ENCODE measurements at places on chromosomes 4 and X. TPM values are rescaled to one million over a fixed set of nuclear protein-coding genes. Genes with fewer than 3 reads are reported as not detected.

RADX gene
- 2.7 TPM for polyA plus RNA-seq

NLGN3 gene
- 0.14 TPM for polyA plus RNA-seq

VCX3A gene
- polyA plus RNA-seq = not detected

TMEM271 gene
- not detected for polyA plus RNA-seq

MAGEE2 gene
- polyA plus RNA-seq = not detected

BEX1 gene
- polyA plus RNA-seq = 1.00 TPM

DNA sequence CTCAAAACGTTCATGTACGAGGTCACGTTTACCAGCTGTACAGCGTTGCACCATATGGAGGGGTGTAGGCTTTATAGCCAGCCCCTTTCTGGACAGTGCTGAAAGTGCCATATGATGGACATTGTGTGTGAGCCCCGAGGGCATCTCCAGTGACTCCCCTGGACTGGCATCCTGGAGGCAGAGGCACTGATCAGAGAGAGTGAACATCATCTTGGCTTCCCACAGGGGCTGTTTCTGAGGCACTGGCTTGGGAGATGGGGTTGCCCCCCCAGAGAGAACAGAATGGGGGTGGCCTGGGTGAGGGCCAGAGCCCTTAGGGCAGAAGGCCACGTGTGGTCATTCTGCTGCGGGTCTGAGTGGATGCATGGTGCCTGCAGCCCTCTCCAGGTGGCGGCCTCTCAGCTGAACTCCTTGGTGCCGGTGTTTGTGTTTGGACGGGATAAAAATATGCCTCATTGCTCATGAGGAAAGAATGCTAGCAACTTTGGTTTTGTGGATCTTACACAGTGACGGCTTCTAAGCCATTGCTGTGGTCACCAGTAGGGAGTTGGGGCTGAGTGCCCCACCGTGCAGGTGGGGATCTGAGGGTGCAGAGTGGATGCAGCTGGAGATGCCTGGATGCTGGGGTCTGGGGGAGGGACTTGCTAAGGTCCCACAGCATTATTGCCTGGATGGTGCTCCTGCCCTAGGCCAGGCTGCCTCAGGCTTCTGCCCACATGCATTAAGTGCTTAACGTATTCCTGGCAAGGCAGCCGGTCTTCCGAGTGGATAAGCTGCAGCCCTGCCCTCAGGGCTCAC lies 3.4 kb downstream of the WFS1 start:
- peaks cover 17% of the 10 kb centered on the region for H3K4me1 ChIP-seq
- no peaks in the 10 kb centered on the region for H3K36me3 ChIP-seq
- H3K27ac ChIP-seq = no peak overlapping the region

- H3K27ac ChIP-seq = no peak overlapping the region
- no peak for DNase-seq
- H3K27me3 ChIP-seq = no peaks in the 10 kb centered on the region
- H3K4me1 ChIP-seq = no peaks in the 10 kb centered on the region
Observed at GRCh38 chr4:172660251-172660650, 508.4 kb upstream of the GALNT7 start.

DNA sequence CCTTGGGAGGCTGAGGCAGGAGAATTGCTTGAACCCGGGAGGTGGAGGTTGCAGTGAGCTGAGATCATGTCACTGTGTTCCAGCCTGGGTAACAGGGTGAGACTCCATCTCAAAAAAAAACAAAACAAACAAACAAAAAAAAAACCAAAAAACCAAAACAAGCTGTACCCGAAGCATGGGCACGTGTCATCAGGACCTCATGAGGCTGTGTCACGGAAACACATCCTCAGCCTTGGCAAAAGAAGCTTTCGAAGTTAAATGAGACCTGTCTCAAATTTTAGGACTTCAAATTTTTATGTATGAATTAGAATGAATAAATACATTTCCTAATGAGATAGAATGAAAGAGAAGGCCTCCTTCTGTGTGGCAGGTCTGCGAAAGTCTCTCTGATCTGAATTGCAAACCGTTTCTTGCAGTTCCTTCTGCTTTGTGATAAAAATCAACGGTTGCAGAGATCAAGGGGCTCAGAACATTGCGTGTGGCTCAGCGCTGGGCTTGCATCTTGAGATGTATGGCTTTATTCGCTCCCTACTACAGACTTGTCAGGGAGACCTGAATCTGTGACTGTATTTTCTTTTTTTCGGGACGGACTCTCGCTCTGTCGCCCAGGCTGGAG lies 19.5 kb upstream of the CRLF2 start:
- H3K27ac ChIP-seq = no peak overlapping the region
- no peak for DNase-seq
- no peaks in the 10 kb centered on the region for H3K27me3 ChIP-seq
- no peaks in the 10 kb centered on the region for H3K4me1 ChIP-seq
- no peaks in the 10 kb centered on the region for H3K36me3 ChIP-seq
- no peak overlapping the region for H3K4me3 ChIP-seq

GRCh38 chr4:175092114-175092513 lies 174.0 kb downstream of the ADAM29 start:
- H3K4me1 ChIP-seq = no peaks in the 10 kb centered on the region
- H3K4me3 ChIP-seq = no peak overlapping the region
- no peak overlapping the region for H3K27ac ChIP-seq
- H3K36me3 ChIP-seq = no peaks in the 10 kb centered on the region

DNA sequence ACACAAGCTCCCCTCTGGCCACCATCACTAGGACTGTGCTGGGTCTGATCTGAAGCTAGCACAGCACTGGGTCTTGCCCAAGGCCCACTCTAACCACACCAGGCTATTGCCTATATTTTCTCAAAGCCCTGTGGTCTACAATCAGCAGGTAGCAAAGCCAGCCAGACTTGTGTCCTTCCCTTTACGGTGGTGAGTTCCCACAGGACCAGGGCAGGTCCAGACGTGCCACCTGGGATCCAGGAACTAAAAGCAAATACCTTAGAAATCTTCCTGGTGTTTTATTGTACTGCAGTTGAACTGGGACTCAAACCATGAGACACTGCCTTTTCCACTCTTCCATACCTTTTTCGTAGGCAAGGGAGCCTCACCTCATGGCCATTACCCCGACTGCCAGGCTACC lies 9.0 kb upstream of the MAGEC2 start:
- no peak overlapping the region for H3K4me3 ChIP-seq
- no peak overlapping the region for H3K27ac ChIP-seq
- no peaks in the 10 kb centered on the region for H3K27me3 ChIP-seq
- no peaks in the 10 kb centered on the region for H3K36me3 ChIP-seq

GRCh38 chr4:20086067-20086798 lies 165.5 kb upstream of the SLIT2 start:
- DNase-seq = no peak
- H3K36me3 ChIP-seq = no peaks in the 10 kb centered on the region
- no peak overlapping the region for H3K4me3 ChIP-seq
- no peak overlapping the region for H3K27ac ChIP-seq
- no peaks in the 10 kb centered on the region for H3K4me1 ChIP-seq
- no peaks in the 10 kb centered on the region for H3K27me3 ChIP-seq

DNA sequence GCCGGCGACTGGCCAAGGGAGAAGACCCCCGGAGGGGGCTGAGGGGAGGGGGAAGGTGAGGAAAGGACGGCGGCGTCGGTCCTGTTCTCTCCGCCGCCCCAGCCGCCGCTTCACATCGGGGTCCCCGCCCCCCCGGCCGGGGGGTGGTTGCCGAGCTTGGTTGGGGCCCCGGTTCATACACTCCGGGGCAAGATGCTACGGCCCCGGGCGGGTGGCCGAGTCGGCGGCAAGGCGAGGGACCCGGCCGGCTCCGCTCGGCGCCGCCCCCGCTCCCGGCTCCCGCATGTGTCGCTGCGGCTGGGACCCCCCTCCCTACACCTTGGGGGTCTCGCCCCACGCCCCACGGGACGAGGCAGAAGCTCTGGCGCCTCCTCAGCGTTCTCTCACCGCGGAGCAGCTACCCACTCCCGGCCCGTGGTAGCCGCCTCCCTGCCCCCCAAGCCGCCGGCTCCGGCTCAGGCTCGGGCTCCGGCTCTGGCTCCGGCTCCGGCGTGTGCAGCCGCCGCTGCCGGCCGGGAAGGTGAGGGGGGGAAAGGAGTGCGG lies 461 bp downstream of the FBXW7 start:
- H3K4me1 ChIP-seq = peaks cover 70% of the 10 kb centered on the region
- H3K4me3 ChIP-seq = peak overlapping the region; percentile 76
- no peak for DNase-seq
- H3K27me3 ChIP-seq = no peaks in the 10 kb centered on the region
- peaks cover 11% of the 10 kb centered on the region for H3K36me3 ChIP-seq

- no peak for DNase-seq
- no peak overlapping the region for H3K27ac ChIP-seq
Observed at GRCh38 chr4:163003979-163004378, 162.7 kb downstream of the NAF1 start.

GRCh38 chr4:51999250-51999649 lies 20.9 kb downstream of the LRRC66 start:
- H3K27ac ChIP-seq = no peak overlapping the region
- DNase-seq = no peak
- no peaks in the 10 kb centered on the region for H3K27me3 ChIP-seq

All from spleen (tissue), 13 donors.